Activated naive CD8-positive, alpha-beta T cell treated with anti-CD3 and anti-CD28 coated beads, Interleukin-2, amount 10 ng/mL, durations not matched to agents 7 days and 5 days (primary cell): ENCODE measurements at places on chromosomes 7 and 10. TPM values are rescaled to one million over a fixed set of nuclear protein-coding genes. Genes with fewer than 3 reads are reported as not detected.

The ABCB8 gene
- 48.1 TPM for total RNA-seq

The UBE3C gene
- total RNA-seq: 51.7 TPM

The LIPM gene
- total RNA-seq: not detected

The CCDC3 gene
- not detected for total RNA-seq

The PON1 gene
- total RNA-seq: not detected
